OCI-M1 (cell line): ENCODE measurements at places on chromosomes 6 and 20.

DNA sequence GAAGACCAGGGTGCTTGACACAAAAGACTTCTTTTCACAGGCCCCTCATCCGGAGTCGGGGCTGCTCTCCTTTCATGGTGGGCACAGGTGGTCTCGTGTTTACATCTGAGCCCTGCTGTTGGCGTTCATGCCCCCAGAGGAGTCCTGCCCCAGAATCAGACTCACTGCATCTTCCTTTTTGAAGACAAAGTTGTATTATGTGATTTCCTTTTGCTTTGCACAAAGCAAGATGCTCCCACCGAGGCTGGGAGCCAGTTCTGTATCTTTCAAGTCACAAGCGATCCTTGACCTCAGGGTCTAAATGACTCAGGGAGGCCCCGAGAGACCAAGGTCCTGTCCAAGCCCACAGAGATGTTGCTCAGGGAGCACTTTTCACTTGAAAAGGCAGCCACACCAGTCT is 330.5 kb downstream of the THBS2 start:
- DNase-seq, result no peak

- DNase-seq, result no peak
Observed at GRCh38 chr6:25042984-25043725, 107.4 kb upstream of the RIPOR2 start.

DNA sequence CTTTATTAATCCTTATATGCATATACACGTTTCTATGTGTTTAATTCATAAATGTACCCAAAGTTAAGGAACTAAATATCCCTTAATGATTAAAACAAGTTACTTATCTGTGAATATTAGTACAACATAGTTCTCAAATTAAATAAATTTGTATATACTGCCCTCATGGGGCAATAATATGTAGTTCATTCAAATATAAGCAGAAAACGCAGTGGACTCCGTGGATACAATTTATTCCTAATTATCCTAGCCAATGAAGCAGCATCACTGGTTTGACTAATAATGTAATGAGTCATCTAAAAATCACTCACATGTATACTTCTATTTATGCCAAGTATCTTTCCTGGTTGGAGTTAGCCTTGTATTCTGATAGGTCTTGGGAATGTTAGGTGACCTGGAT is 111.6 kb downstream of the TBC1D32 start:
- peak; percentile 27 for DNase-seq

GRCh38 chr6:131290955-131291354 is 155.7 kb downstream of the AKAP7 start:
- peak; percentile 50 for DNase-seq

GRCh38 chr6:106820412-106820852 is 154.1 kb downstream of the CD24 start:
- peak; percentile 89 for DNase-seq
